ENCODE measurements at places on chromosomes 13 and 19. TPM values are rescaled to one million over a fixed set of nuclear protein-coding genes. Genes with fewer than 3 reads are reported as not detected.

DNA sequence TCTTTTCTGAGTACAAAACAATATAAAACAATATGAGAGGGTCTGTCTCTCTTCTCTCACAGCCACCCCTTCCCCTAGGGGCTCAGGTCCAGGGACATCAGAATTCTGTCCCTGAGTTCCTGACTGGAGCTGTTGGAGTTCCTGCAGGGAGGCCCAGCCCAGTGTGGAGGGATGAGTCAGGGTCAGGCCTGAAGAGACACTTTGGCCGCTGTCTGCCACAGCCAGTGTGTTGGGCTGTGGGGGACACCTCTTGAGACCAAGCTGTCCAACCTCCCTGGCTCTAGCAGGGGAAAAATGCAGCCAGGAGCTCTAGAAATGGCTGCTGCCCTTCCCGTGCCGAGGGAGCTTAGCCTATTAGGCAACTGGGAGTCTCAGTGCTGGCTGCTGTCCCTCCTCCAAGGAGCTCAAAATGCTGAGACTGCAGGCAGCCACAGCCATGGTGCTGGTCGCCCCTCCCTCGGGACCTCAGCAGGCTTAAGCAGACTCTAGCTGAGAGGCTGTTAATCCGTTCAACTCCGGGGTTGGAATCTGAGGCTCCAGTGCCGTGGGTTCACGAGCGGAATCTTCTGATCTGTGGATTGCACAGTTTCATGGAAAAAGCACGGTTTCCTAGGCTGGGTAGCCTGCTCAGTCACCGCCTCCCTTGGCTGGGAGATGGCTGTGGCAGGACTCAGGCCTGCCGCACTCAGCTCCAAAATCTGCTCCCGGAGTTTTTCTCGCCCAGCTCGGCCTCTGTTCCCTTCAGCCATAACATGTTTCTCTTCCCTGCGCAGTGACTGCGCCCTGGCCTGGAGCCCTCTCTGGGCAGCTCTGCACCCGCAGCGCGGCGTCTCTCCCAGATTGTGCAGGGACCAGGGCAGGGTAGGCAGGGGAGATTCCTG, 3.8 kb upstream of the ZNF626 start:
- DNase-seq = no peak

DNA sequence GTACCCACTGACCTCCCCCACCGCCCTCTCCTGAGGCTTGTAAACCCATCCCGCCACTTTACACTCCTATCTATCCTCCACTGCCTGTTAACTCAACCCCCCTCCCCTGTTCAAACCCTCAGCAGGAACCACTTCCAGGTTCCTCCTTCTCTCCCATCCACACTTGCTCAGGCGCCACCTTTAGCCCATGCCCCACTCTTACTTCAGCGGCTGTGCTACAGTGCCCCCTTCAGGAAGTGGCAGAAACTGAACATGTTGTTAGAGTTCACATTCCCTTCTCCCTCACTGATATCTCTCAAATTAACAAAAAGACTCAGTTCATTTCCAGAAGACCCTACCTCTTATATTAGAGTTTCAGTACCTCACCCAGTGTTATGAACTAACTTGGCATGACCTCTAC, 49.4 kb downstream of the ZNF91 start:
- DNase-seq = no peak

DNA sequence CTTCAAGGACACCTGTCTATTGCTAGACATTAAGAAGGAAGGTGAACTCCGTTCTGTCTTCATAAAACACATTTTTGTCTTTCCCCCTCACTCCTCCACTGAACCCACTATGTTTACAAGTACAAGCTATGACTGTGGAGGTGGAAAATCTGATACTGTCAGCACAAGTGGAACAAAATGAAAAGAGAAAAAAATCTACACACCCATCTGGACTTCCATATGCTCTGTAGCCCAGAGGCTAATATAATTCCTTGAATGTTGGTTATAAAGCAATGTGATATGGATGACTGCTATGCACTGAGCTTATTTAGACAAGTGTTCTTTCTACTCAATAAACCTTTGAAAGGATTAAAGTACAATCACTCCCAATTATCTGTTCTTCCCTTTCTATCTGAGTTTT, 713.5 kb downstream of the DIAPH3 start:
- no peak for DNase-seq

Gene STOML3
- total RNA-seq = not detected

DNA sequence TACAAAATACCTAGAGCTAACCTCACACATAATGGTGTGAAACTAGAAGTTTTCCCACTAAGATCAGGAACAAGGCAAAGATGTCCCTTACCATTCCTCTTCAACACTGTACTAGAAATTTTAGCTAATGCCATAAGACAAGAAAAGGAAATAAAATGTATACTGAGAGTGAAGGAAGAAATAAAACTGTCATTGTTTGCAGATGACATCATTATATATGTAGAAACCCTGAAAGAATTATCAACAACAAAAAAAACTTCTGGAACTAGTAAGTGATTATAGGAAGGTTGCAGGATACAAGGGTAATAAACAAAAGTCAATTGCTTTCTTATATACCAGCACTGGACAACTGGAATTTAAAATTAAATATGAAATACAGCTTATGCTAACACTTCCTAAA, 93.7 kb downstream of the TNFSF11 start:
- no peak for DNase-seq

GRCh38 chr13:23945612-23946011, 48.3 kb upstream of the C1QTNF9B start:
- no peak for DNase-seq

- DNase-seq = no peak
Measured at GRCh38 chr13:52738719-52739467, 727 bp downstream of the CNMD start.

DNA sequence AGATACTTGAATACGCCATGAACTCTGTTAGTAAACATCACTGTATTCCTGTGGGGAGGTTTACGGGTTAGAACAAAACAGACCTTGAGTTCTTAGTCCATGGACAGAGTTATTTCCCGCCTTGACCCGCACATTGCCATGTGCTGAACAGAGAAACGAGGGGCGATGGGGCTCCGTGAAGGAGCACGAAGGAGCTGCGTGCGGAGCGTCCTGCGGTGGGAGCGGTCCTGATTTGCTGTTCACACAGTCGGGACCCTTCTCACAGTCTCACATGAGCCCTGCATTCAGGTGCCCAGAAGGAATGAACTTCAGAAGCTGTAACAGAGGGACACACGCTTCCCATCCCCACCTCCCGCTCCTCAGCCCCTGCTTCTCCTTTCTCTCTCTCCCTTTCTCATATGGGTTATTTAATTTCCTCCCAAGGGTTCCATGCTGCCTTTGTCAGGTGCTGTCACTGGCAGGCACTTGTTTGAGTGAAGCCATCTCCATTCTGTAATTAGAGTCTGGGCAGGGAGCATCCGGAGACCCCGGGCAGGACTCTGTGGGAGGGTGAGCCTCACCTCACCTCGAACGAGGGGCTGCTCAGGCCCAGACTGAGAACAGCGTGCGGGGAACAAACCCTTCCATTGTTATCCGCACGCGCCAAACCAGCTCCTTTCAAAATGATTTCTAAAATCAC, 76.9 kb downstream of the TEX29 start:
- DNase-seq = peak; percentile 35

DNA sequence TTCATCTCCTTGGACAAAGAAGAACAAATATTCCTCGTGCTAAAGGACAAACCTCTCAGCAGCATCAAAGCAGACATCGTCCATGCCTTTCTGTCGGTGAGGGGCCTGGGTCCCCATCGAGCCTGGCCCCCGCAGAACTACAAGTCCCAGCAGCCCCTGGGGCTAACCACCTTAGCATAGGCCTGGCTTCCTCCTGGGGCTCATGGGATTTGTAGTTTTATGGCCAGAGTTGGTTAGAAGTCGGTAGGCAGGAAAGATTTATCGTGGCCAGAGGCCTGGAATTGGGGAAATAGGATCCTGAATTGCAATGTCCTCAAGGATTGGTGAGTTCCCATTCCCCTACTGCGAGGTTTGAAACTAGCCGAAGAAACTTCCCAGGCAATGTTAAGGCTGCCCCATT, 19.6 kb downstream of the TMEM150B start:
- DNase-seq = no peak
